ENCODE measurements at places on chromosomes 12 and 14. TPM values are rescaled to one million over a fixed set of nuclear protein-coding genes. Genes with fewer than 3 reads are reported as not detected.

DNA sequence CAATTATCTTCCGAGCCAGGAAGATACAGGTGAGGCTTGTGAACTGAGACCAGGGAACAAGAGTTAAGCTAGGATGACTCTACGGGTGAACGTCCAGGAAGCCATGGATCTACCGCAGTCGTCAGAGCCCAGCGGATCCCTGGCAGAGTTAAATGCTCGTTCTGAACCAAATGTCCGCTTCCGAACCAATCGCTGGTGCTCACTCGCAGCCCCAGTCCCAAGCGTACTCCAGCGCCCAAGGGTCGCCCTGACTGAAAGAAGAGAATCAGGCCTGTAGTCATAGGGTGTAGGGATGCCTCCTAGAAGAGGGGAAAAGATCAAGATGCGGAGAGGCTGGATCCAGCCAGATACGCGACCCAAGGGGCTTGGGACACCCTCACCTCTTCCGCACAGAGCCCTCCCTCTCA lies 283 bp downstream of the VIPAS39 start:
- H3K36me3 ChIP-seq: peaks cover 2% of the 10 kb centered on the region
- H3K27ac ChIP-seq: peak overlapping the region; percentile 90
- H3K27me3 ChIP-seq: no peaks in the 10 kb centered on the region
- peak overlapping the region; percentile 94 for H3K4me3 ChIP-seq

- no peaks in the 10 kb centered on the region for H3K27me3 ChIP-seq
- peak overlapping the region; percentile 9 for H3K27ac ChIP-seq
- no peaks in the 10 kb centered on the region for H3K36me3 ChIP-seq
- no peak overlapping the region for H3K4me3 ChIP-seq
- DNase-seq: no peak
Observed at GRCh38 chr14:61531465-61532122, 163.7 kb upstream of the HIF1A start.

GRCh38 chr12:55654511-55655214 lies 18.0 kb downstream of the OR10P1 start:
- H3K27me3 ChIP-seq: no peaks in the 10 kb centered on the region
- H3K36me3 ChIP-seq: no peaks in the 10 kb centered on the region
- DNase-seq: no peak
- H3K27ac ChIP-seq: no peak overlapping the region
- H3K4me1 ChIP-seq: no peaks in the 10 kb centered on the region

DNA sequence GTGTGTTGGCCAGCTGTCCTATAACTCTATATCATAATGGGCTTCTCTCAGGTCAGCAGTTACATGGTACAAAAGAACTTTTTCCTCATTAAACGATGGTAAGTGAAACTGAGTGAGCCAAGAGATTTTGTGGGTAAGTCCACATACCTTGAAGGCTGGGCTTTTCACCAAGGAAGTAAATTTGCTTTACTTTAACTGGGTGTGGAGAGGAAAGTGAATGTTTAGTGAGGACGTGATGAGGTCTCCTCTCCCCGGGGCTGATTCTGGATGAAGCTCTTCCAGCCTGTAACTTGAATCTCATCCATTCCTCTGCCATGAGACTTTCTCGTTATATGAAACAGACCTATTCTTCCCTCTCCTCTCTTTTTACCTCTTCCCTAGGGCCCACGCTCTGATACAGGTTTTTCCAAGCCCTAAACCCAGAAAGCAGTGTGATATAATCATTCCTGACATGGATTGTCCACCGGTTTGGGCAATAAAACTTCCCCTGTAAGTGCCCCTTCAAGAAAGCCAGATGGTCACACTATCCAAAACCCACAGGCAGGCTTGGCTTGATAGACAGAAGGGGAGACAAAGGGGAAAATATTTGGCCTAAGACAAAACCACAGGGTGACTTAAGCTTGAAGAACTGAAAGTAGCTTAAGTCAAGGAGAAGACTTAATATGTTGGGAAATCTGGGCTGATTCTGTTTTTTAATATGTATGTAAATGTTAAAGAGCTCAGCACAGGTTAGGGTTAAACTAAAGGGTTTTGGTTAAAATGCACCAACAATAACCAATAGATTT lies 50.3 kb downstream of the CIT start:
- H3K27me3 ChIP-seq: no peaks in the 10 kb centered on the region
- H3K27ac ChIP-seq: no peak overlapping the region
- no peak for DNase-seq
- no peaks in the 10 kb centered on the region for H3K36me3 ChIP-seq
- H3K4me1 ChIP-seq: no peaks in the 10 kb centered on the region

GRCh38 chr12:116411977-116412376 lies 134.5 kb upstream of the MED13L start:
- no peaks in the 10 kb centered on the region for H3K4me1 ChIP-seq
- no peaks in the 10 kb centered on the region for H3K36me3 ChIP-seq
- H3K27me3 ChIP-seq: no peaks in the 10 kb centered on the region
- DNase-seq: no peak
- H3K4me3 ChIP-seq: no peak overlapping the region

GRCh38 chr12:29754235-29755189 lies 29.2 kb downstream of the TMTC1 start:
- H3K27me3 ChIP-seq: no peaks in the 10 kb centered on the region
- DNase-seq: no peak
- peaks cover 19% of the 10 kb centered on the region for H3K4me1 ChIP-seq
- H3K4me3 ChIP-seq: no peak overlapping the region
- peak overlapping the region; percentile 40 for H3K27ac ChIP-seq

DNA sequence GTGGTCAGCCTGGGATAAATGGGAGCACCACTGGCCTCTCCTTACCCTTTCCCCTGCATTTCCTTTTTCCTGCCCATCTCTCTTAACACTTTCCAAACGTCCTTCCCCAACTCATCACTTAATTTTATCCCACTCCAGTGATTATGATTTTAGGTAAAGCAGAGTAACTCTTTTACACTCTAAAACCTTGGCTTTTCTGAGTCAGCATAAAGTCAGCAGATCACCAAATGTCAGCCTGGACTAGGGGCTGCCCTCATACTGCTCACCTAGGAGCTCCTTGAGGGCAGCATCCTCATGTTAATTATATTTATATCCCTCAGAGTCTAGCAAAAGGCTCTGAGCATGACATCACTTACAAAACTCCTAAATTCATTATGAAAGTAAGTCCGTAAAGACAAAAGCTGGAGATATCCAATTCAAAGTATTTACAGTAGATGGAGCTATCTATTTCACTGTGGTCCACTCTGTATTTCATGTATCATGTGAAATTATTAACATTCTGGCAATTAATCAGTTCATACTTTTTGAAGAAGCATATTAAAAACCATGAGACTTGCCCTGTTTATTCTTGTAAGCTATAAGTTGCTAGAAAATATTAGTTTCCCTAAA lies 17.0 kb upstream of the DICER1 start:
- DNase-seq: no peak
- H3K36me3 ChIP-seq: no peaks in the 10 kb centered on the region
- H3K27ac ChIP-seq: peak overlapping the region; percentile 29
- no peak overlapping the region for H3K4me3 ChIP-seq

- H3K4me3 ChIP-seq: no peak overlapping the region
- H3K27ac ChIP-seq: no peak overlapping the region
- no peaks in the 10 kb centered on the region for H3K36me3 ChIP-seq
- peaks cover 38% of the 10 kb centered on the region for H3K4me1 ChIP-seq
- no peak for DNase-seq
Observed at GRCh38 chr12:108611884-108612415, 14.1 kb upstream of the TMEM119 start.

GRCh38 chr14:101019541-101019940 lies 116.0 kb upstream of the RTL1 start:
- no peaks in the 10 kb centered on the region for H3K4me1 ChIP-seq
- H3K27ac ChIP-seq: no peak overlapping the region
- peak; percentile 42 for DNase-seq
- no peaks in the 10 kb centered on the region for H3K27me3 ChIP-seq

DNA sequence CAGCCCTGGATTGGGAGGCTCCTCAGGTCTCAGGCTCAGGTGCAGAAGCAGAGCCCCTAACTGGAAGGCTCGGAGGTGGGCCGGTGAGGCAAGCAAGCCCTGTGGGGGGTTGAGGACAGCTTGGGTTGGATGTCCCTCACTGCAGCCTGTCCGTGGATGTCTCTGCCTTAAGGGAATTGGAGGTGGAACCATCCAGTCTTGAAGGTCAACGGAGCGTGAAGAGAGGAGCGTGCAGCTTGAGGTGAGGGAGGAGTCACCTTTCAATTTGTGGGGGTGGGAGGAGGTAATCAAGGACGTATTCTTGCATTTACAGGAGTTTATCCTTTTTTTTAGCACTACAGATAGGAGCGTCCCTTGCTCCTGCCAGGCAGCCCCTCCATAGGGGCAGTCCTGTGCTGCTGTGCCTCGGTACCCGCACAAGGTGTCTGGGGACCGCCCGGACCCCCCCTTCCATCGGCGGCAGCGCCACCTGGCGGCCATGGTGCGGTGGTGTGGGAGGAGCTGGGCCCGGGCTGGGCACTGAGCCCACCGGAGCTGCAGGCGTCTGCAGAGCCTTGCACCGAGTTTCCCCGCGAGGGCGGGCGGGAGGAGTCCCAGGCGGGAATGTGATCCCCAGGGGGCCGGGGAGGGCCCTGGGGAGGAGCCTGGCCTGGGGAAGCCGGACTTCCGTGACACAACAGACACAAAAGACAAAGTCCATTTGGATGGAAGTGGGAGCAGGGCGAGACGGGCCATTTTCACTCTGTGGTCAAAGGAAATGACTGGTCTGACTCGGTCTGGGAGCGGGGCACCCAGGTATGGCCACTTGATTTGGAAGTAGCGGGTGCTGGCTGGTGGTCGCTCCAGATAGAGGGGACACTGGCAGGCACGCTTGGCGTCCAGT lies 864 bp downstream of the DNAJC22 start:
- peaks cover 57% of the 10 kb centered on the region for H3K4me1 ChIP-seq
- no peak overlapping the region for H3K4me3 ChIP-seq
- peaks cover 74% of the 10 kb centered on the region for H3K27me3 ChIP-seq
- H3K36me3 ChIP-seq: no peaks in the 10 kb centered on the region

DNA sequence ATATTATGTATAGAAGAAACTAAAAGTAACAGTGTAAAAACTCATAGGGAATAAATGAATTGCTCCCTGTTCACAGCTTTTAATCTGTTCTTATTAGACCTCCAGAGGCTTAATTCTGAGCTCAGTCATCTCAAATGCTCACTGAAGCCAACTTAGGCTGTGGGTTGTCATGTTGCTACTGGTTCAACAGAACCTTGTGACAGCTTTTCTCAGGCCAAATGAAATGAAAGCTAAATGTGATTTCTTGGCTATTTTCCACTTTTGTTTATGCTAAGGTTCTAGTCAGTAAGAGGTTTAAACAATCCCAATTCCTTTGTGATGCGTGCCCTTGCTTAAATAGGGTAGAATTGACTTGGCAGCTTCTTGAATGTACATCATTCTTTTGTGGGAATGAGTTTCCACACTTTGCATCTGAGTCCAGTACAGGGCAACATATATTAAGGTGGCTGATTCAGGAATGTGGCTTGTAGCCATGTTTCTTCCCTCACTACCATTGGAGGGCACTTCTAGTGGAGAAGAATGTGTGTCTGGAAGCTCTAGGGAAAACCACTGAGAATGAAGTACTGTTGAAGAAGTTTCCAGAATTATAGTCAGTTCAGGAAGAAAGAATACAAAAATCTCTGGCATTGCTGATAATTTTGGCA lies 156.4 kb downstream of the NEDD1 start:
- no peak overlapping the region for H3K4me3 ChIP-seq
- no peaks in the 10 kb centered on the region for H3K36me3 ChIP-seq
- no peaks in the 10 kb centered on the region for H3K4me1 ChIP-seq
- DNase-seq: no peak
- H3K27me3 ChIP-seq: no peaks in the 10 kb centered on the region
- H3K27ac ChIP-seq: no peak overlapping the region

DNA sequence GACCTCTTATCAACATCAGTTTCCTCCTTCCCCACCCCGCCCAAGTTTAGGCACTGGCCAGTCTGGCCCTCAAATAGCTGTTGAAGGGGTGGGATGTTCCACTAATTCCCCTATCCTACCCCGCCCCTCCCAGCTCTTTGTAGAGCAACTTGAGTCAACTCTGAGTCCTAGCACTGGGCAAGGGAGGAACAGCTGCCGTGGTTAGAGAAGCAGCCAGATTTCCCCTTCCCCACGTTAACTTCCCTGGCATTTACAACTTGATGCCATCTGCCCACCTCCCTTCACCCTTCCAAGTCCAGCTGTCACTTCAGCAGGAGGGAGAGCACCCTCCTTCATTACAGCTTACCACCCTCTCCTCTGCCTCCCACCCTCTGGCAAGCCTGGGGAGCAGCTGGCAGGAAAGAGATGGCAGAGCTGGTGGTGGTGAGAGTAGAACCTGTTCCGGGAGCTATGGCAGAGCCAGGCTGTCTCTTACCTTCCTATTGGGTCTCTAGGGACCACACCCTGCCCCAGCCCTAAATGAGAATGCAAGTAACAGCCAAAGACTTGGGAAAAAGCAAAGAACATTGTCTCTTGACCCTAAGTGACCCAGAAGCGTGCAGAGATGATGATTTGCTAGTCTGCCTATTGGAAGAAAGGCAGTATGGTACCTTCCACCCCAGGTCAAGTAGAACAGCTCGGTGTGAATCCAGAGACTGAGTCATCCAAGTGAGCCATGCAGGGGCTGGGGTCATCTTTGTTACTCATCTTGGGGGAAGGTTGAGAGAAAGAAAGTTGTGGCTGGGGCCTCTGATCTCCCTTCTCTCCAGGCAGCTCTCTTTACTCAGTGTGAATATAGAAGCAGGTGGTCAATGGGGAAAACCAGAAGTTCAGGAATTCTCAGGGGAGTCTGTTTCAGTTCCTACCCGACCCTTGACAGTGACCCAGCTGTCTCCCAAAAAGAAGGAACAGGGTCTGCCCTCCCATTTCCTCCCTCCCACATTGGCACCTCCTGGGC lies 1.5 kb downstream of the BLOC1S1 start:
- peak overlapping the region; percentile 98 for H3K4me3 ChIP-seq
- peaks cover 35% of the 10 kb centered on the region for H3K4me1 ChIP-seq
- H3K27me3 ChIP-seq: no peaks in the 10 kb centered on the region
- H3K36me3 ChIP-seq: peaks cover 5% of the 10 kb centered on the region

GRCh38 chr14:22849212-22849819 lies 12.9 kb downstream of the MMP14 start:
- peaks cover 24% of the 10 kb centered on the region for H3K36me3 ChIP-seq
- H3K27me3 ChIP-seq: peaks cover 14% of the 10 kb centered on the region
- no peak overlapping the region for H3K4me3 ChIP-seq
- H3K4me1 ChIP-seq: peaks cover 28% of the 10 kb centered on the region
- peak overlapping the region; percentile 82 for H3K27ac ChIP-seq

GRCh38 chr14:30108975-30109700 lies 181.5 kb upstream of the PRKD1 start:
- H3K4me3 ChIP-seq: no peak overlapping the region
- no peaks in the 10 kb centered on the region for H3K36me3 ChIP-seq
- no peaks in the 10 kb centered on the region for H3K4me1 ChIP-seq

DNA sequence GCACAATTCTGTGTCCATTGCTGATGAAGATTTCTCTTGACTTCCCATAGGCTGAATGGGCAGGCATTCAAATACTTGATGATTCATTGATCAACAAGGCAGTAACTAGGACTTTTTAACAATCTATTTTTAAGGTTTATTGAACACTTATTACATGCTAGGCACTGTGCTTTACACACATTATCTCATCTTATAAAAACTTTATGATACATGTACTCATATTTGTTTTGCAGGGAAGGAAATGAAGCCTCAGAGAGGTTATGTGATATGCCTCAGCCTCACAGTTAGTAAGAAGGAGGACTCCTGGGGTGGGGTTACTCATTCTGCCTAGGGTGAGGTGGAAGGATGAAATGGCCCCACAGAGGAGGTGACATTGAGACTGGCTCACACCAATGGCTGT lies 12.9 kb upstream of the EMP1 start:
- no peaks in the 10 kb centered on the region for H3K27me3 ChIP-seq
- no peak overlapping the region for H3K4me3 ChIP-seq
- no peaks in the 10 kb centered on the region for H3K36me3 ChIP-seq
- no peak for DNase-seq

The NUAK1 gene
- 3.3 TPM for total RNA-seq

The TEX22 gene
- total RNA-seq: 1.8 TPM

The SLC5A8 gene
- not detected for total RNA-seq

The ARMH4 gene
- total RNA-seq: 3.7 TPM

The SOAT2 gene
- total RNA-seq: 0.80 TPM

The SPRING1 gene
- total RNA-seq: 28.7 TPM

The SPX gene
- not detected for total RNA-seq
